ENCODE measurements at places on chromosomes 2 and 18.

GRCh38 chr18:63002305-63002704, 287.0 kb downstream of the PHLPP1 start:
- DNase-seq = no peak

DNA sequence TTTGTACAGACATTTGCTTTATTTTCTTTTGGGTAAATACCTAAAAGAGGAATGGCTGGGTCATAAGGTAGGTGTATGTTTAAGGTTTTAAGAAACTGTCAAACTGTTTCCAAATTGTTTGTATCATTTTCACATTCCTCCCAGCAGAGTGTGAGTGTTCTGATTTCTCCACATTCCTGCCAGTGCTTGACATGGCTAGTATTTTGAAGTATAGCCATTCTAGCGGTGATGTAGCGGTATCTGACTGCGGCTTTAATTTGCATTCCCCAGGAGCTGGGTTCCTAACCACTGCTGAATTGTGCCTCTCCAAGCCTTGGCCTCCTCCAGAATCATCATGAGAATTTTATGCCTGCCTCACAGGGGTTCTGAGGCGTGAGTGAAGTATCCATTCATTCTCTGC, 61.8 kb upstream of the ARL4C start:
- no peak for DNase-seq

DNA sequence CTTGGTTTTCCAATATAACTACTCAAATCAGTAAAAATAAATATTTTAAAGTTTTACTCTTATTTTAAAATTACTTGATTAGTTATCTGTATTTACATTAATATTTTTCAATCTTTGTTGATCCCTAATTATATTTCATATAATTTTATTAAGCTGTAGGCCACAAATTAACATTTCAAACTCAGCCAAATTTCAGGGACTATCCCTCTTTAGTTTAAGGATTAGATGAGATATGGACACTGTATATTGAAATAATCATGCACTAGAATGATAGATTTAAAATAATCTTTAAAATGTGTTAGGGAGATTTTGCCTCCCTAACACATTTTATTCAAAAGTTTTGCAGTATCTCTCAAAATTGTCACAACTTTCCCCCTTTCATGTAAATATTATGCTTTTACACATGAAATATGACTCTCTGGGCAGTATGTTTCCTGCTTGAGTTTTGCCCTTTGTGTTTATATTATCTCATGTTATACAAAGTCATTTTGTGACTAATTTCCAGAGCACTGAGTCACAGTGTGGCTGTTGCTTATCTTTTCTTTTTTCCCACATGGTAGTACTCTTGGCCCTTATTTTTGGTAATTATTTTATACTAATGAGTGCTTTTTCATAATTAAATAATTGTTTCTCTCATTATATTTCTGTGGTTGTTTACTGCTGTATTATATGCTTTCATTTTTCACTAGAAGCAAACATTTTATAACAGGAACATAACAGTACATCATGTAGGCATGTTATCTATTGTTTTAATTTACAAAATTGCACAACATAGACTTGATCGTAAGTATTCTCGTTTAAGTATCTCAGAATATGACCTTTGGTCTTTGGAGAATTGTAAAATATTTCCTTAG, 1.2 kb downstream of the TFPI start:
- no peak for DNase-seq

DNA sequence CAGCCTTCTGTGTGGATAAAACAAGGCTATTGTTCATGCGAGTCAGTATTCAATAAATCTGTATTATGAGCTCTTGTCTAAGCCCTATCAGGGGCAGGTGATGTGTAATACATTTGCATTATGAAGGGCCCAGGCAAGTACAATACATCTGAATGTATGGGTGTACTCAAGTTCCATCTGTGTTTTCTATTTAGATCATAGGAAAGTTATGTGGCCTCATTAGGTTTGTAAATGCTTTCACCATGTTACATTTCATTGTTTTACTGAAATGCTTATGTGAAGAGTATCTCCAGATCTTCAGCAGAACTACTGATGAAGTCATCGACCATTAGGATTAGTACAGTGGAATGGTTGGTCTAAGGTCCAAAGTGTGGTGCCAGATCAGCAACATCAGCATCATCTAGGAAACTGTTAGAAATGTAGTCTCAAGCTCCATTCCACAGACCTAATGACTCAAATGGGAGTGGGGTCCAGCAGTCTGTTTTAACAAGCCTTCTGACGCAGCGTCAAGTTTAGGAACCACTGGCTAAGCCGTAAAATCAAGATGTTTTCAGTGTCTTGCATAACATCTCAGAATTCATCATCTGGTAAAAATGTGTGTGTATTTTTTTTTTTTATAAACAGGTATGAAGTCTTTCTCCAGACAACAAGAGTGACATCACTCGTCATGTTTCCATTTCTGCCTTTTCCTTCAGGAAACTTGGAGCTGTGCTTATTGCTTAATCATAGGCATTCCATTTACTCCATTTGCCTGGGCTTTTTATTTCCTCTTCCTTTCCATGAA, 80.5 kb downstream of the LYPD6 start:
- DNase-seq = no peak

GRCh38 chr2:45851111-45851510, 199.6 kb downstream of the PRKCE start:
- no peak for DNase-seq

DNA sequence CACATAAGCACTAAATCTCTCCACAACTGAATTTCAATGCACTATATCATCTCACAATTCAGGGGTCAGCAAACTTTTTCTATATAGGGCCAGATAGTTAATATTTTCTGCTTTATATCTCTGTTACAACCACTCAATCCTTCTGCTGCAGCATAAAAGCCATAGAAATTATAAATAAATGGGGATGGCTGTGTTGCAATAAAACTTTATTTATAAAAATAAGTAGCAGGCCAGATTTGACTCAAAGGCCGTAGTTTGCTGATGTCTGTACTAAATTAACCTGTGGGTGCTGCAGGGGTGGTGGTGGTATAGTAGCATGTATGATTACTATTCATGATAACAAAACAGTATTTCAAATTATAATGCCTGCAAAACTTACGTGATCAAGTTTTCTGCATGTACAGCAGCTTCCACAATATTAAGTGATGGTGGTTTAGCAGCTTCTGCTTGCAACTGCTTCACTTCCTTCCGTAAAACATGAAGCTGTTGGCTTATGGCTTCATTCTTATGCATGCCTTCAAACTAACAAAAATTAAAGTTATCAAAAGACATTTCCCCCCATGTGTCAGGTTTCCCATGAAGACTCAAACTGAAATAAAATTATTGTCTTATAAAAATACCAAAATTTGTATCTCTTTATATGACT, 64.1 kb downstream of the SIGLEC15 start:
- no peak for DNase-seq

GRCh38 chr2:177242121-177242987, 22.2 kb downstream of the NFE2L2 start:
- DNase-seq = no peak

GRCh38 chr2:189899101-189899500, 114.9 kb downstream of the PMS1 start:
- DNase-seq = no peak

DNA sequence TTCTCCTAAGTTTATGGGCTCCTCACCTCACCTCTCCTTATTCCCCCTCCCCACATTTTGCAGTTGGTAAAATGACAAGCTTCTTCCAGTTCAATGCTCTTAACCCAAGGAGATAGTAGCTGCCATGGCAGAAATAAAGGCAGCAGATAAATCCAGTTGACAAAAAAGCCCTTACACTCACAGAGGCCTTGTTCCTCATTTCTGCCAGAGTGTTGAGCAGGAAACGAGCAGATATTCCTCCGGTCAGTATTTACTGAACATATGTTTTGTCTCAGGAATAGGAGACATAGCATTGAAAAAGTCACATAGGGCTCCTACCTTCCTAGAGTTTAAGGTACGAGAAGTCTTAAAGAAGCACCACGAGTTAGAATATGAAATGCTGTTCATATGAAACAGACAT, 493.7 kb upstream of the TNP1 start:
- DNase-seq = no peak

- DNase-seq = no peak
Observed at GRCh38 chr2:115303-115702, 69.0 kb upstream of the FAM110C start.

DNA sequence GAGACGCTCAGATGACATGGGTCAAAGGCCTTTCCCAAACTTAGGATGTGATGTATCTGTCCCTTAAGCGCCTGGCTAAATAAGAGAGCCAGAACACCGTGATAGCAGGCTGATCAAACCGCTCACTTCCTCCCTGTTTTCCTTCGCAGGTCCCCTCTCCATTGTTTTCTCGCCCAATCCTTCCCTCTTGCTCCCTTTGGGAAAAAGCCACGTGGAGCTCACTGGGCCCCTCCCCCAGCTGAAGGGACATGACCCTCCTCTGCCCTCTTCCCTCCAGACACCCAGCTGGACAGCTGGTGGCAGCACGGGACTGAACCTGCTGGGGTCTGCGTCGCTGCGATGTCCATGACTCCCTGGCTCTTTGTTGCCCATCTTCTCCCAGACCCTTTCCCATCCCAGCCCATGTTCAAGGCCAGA, 201.7 kb downstream of the TNS1 start:
- DNase-seq = no peak

- no peak for DNase-seq
Observed at GRCh38 chr2:105432044-105432399, 33.2 kb upstream of the FHL2 start.

DNA sequence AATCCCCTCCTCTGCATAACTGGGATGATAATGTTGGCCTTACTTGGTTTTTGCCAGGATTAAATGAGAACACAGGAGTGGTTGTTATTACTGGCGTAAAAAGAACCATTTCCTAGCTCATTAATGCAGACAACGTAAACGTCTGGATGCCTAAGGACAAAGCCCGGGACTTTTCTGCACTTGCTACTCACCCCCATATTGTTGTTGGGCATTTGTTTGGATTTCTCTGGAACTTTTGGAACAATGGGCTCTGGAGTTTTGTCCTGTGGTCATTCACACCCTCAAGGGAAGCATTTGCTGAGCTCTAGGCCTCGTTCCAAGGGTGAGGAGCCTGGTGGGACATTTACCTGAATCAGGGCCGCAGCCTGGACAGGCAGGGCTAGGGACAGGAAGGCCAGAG, 76.0 kb downstream of the HS1BP3 start:
- no peak for DNase-seq

DNA sequence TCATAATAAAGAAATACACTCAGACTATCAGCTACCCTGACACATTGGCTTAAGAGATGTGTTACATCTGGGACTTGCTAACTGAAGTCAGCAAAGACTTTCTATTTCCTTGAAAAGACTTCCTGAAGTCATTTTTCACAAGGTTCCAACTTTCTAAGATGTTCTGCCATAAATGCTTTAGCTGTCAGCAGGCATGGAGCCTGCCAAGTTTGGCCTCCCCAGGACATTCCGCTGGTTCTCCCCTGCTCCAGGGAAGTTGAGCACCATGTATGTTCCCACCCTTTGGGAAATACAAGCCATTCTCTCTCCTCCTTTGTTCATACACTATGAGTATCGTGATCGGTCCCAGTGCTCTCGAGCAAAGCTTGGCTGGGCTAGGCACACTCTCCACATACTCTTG, 202.7 kb upstream of the CCDC68 start:
- DNase-seq = no peak

DNA sequence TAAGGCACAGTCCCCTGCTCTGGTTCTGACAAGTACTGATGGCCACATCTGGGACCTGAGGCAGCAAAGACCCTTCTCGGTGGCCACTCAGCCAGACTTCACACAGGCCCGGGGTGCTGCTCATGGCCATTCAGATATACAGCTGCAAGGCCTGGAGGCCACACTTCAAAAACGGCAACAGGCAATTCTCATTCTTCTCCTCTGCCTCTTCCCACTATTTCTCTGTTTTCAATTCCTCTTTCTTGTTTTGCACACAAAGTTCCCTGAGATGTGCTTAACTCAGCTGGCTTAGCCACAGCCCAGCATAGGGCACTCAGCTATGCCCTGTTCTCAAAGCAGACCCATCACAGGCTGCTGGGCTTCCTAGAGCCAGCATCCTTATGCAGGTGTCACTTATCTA, 29.9 kb downstream of the PTPN18 start:
- DNase-seq = no peak

DNA sequence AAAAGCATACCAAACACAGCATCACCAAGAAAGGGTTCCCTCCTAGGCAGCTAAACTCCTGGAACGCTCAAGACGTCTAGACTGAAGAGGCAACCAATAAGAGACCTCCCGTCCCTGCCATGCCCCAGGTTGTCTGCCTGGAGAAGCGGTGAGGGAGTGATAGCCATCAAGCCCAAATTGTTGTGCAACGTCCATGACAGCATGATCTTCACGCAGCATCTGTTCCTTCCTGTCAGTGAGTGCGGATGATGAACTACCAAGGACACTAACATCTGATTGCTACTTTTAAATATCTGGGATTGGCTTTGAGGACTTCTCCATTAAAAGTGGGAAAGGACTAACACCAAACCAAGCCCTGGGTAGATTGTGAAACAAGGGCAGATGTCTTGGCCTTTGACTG, 149.7 kb downstream of the TXNL1 start:
- DNase-seq = no peak

GRCh38 chr2:135190799-135191198, 138.7 kb downstream of the RAB3GAP1 start:
- no peak for DNase-seq

DNA sequence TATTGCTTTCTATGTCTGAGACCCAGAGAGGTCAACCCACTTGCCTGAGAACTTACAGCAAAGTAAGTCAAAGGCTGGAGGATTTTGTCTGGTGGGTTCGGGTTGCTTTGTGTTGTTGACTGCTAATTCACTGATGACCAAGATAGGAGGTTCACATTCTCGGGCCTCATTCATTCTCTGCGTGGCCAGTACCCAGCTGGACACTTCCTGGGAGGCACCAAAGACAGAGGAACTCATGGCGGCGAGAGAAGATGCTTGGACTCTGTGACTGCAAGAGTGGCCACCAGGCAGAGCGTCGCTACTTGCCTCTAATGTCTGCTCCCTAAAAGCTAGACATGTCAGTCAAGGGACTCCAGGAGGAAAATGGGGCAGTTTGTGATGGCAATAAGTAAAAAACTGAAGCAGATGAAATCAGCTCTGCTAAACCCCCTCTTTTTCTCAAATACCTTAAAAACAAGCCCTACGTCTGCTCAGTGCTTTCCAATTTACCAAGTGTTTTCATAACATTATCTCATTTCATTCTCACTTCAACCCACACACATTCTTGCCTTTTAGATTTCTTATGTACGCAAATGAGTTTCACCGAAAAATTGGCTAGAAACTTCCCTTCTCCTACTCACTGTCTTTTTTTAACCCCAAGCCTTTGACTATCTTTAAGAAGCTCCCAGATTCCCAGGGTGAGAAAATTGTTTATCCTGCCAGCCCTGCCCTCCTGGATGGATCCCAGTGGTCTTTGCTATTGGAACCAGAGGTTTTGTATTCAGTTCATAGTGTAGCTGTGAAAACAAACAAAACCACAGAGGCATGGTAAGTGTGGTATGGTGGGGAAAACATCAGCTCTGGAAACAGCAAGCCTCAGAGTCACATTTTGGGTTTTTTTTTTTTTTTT, 4.9 kb upstream of the LBH start:
- DNase-seq = no peak

DNA sequence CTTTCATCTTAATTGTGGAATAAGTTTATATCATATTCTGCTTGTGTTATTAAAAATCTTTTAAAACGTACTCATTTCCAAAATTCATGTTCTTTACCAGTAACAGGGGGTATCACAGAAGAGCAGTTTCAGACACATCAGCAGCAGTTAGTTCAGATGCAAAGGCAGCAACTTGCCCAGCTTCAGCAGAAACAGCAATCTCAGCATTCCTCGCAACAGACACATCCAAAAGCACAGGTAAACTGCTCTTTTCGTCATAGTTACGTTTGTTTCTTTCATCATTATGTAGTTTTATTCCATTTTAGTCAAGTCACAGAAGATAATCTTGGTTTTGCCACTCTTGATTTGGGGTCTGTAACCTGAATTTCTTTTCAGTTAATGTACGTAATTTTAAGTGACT, 93.5 kb upstream of the KIF5C start:
- no peak for DNase-seq

- no peak for DNase-seq
Observed at GRCh38 chr2:146251328-146251727, 1593.5 kb upstream of the ACVR2A start.
